ENCODE measurements at places on chromosomes 2 and 18.

DNA sequence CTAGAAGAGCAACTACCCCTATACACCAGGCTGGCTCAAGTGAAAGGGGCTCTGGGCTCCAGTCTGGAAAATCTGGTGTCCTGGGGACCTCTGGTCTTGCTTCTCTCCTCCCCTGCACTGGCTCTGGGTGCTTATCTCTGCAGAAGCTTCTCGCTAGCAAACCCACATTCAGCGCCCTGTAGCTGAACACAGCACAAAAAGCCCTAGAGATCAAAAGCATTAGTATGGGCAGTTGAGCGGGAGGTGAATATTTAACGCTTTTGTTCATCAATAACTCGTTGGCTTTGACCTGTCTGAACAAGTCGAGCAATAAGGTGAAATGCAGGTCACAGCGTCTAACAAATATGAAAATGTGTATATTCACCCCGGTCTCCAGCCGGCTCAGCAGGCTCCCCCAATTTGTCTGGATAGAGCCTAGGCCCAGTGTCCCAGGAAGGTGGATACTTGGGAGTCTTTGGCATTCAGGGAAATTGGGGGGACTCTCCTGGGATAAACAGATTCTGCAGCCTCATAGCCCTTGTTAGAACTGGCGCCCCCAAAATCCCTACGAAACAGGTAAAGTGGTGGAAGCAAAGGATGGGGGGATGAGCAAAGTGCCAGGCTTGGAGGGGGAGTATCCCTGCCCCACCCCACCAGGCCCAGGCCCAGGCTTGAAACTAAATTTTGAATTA is 2.5 kb upstream of the HOXD4 start:
- DNase-seq: no peak

- peak; percentile 70 for DNase-seq
Measured at GRCh38 chr18:50172367-50172766, 22.6 kb downstream of the MYO5B start.

- DNase-seq: no peak
Measured at GRCh38 chr2:105861200-105861599, 116.5 kb downstream of the NCK2 start.

DNA sequence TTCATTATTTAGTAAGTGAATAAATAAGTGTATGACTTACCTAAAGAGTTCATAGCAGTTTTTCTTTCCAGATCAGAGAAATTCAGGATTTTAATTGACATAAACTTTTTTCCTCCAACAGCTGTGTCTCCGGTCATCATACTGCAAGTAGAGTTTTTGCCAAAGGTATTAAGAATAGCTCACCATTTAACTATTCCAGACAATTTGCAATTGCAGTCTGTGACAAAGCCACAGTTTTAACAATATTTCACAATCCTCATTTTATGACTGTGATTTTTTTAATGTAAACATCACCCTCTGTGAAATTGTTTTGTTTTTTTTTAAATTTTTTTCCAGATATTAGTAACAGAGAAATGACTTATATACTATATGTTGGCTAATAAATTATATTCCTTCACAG is 199.1 kb downstream of the TRIB2 start:
- no peak for DNase-seq

- peak; percentile 56 for DNase-seq
Measured at GRCh38 chr2:42826231-42826630, 33.8 kb upstream of the HAAO start.

GRCh38 chr2:125455110-125455509 is 1200.8 kb upstream of the GYPC start:
- peak; percentile 17 for DNase-seq

DNA sequence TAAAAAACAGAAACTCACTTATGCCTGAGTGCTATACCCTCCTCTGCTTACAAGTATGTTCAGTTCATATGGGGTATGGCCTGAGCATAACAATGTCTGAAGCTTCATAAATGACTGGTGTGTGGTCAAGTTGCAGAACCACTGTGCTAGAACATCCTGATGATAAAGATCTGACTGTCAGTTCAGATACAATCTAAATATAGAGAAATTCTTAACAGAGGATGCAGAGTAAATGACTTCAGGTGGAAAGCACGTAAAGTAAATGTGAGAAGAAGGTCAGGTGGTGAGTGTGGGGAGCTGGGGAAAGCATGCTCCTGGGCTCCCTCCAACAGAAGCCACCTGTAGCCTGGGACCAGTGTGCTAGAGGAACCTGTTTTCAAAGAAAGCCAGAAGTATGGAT is 926.2 kb downstream of the TSN start:
- no peak for DNase-seq

DNA sequence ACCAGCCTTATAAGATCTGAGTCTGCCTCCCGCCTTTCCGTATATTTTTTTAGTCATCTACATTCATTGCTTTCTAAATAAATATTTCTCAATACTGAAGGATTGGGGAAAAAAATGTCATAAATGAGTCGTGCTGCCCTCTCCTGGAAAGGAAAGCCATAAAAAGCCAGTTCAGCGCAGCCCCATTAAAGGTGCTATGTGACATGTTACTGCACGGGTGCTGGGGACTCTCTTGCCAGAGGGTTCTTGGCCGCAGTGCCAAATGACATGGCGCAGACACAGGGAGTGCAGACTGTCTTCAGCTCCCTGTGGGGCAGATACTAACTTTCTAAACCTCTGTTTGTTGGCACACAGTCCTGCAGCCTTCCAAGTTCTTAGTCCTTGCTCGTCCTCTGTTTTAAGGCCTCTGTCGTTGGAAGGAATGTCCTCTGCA is 53.7 kb upstream of the MAP3K20 start:
- peak; percentile 77 for DNase-seq

- DNase-seq: no peak
Measured at GRCh38 chr2:116874021-116874420, 940.5 kb upstream of the DDX18 start.

DNA sequence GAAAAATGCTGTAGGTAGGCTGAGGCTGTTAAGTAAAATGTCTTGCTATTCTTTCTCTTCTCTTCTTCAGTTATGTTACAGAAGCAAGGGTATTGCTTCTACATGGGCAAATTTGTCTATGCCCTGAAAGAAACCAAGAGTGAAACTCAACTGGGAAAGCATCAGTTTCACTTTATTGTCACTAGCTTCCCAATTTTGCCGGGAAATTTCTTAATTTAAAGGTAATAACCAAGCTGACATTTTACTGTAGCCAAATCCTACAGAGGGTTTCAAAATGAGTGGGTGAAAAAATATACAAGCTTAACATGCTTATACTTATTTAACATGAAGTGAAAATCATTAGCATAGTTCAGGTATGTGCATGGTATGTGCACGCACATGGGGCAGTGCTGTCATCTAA is 3.2 kb downstream of the TANK start:
- no peak for DNase-seq

DNA sequence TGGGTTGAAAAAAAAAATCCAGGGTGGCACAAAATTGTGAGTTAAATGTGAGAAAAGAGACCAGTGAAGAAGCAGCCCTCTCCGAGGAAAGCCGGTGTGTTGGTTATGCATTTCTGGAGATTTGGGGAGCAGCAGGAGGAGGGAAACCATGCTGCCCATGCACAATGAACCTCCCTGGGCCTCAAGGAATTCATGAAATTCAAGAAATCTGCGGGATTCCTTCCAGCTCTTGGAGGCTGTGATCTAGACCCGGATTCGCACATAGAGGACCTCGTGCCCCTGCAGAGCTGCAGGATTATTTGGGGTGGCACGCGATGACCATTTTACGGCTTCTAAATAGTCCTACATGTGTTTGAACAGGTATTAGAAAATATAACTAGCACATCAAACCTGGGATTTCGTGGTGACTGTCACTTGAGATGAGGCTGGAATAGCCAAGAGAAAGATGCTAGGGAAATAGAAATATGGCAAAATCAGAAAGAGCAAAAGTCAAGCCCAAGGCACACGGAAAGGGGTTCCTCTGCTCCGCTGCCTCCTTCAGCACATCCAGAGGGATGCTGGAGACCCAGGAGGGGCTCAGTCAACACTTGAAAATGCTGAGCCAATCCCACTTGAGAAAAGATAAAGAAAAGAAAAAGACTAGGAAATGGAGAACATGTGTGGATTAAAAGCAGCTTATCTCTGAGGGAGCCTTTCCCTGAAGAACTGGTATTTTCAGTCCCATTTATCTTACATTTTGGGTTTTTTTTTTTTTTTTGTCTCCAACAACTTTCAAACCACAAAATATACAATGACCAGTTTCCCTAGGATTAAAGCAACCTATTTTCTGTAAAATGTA is 22.0 kb downstream of the KCTD1 start:
- no peak for DNase-seq

- no peak for DNase-seq
Measured at GRCh38 chr2:47782381-47782670, 619 bp upstream of the MSH6 start.

GRCh38 chr2:46825939-46826568 is 89.6 kb downstream of the MCFD2 start:
- no peak for DNase-seq

DNA sequence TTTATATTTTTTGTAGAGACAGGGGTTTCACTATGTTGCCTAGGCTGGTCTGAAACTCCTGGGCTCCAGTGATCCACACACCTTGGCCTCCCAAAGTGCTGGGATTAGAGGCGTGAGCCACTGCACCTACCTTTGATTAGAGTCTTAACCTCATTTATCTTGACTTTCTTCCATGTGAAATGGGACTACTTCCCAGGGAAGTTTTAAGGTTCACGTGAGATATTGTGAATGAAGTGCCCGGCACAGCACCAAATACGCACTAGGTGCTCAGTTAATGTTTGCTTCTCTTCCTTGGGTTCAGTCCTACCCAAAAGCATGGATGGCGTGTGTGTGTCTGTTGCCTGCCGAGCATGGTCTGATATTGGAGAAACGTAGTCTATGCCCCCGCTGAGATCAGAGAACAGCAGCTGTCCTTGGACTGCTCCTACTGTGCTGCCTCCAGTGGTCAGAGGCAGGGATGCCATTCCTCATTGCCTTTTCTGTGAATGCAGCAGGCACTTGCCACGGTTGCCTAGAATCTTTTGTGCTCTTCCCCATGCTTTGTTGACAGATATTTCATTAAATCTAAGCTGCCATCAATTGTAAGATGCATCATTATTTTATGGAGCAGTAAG is 12.3 kb upstream of the TFCP2L1 start:
- peak; percentile 54 for DNase-seq

DNA sequence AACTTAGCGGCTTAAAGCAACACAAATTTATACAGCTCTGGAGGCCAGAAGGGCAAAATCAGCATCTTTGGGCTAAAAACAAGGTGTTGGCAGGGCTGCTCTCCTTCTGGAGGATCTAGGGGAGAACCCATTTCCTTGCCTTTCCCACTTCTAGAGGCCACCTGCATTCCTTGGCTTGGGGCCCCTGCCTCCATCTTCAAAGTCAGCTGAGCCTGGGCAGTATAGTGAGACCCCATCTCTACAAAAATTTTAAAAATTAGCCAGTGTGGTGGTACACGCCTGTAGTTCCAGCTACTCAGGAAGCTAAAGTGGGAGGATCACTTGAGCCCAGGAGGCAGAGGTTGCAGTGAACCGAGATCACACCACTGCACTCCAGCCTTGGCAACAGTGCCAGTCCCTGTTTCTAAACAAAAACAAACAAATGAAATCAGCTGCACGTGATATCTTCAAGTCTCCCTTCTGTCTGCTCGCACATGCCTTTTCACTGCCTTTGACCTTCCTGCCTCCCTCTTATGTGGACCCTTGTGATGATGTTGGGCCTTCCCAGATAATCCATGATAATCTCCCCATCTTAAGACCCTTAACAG is 200.6 kb downstream of the ZFP36L2 start:
- DNase-seq: no peak

DNA sequence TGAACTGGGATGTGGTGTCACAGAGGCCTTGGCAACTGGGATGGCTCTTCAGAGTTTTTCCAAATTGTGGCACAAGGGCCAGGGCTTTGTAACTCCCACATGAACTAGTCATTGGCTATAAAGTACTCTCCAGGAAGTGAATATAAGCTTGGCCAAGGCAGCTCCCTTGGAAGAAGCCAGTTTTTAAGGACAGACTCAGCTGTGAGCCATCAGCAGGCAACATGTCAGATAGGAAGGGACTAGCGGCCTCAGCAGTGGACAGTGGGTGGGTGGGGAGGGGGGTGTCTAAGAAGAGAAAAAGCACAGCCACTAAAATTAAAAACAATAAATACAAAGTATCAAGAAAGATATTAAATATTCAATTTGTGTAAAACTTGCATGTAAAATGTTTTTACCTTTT is 691.1 kb upstream of the PIK3C3 start:
- no peak for DNase-seq

DNA sequence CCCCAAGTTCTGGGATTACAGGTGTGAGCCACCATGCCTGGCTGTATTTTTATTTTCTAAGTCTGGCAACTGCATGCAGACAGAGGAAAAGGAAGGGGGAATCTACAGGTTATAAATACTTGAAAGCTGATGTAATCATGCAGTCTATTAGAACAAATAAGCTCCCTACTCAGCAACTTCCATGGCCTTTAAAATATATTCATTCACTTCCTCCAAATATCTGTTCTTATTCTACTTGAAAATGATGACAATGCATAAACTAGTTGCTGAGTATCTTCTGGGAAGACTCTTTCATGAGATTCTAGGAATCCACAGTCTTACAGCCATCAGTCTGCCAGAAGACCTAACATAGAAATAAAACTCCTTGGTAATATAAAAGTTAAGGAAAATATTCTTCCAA is 66.9 kb upstream of the NCKAP5 start:
- peak; percentile 23 for DNase-seq

GRCh38 chr2:72139471-72139873 is 8.2 kb downstream of the CYP26B1 start:
- DNase-seq: no peak

GRCh38 chr2:37569986-37570679 is 101.3 kb downstream of the CDC42EP3 start:
- no peak for DNase-seq

DNA sequence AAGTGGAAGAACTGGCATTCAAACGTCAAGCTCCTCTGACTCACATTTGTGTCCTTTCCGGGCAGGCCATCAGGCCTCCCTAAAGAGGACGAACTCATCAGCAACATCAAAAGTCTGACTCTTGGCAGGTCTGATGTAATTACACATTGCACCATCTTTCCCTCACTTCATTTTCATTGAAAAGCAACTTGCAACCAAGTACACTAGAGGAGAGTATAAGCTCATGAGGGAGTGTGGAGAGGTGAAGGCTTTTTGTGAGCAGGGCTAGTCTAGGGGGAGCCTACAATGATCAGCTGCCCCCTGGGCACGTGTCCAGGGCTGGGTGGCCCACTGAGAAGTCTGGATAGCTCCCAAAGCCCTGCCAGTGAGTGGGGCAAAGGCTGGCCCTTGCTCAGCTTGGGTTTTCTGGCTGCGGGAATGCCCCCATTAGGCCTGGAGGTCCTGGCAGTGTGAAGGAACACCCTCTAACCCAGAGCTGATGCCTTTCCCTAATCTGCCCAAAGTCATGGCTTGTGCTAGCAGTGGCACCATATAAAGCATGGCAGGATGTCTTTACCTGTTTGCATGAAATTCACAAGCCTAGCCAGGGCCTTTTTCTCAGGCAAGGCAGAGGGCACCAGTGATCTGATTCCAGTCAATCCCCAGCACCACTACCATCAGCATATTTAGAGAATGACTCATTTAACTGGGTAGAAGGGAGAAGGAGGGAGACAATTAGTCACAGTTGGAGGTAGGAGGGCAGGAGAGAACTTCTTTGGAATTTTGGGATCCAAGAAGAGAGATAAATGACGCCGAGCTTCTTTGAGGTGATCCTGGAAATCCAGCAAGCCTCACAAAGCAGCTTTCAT is 8.5 kb upstream of the DAW1 start:
- DNase-seq: peak; percentile 93

Measured in epithelial cell of esophagus (primary cell).